NCI-H2081 (cell line): ENCODE measurements at places on chromosomes 16 and 17.

- no peak for DNase-seq
These were observed 41.6 kb upstream of the TAC4 start for GRCh38 chr17:49889500-49889899.

DNA sequence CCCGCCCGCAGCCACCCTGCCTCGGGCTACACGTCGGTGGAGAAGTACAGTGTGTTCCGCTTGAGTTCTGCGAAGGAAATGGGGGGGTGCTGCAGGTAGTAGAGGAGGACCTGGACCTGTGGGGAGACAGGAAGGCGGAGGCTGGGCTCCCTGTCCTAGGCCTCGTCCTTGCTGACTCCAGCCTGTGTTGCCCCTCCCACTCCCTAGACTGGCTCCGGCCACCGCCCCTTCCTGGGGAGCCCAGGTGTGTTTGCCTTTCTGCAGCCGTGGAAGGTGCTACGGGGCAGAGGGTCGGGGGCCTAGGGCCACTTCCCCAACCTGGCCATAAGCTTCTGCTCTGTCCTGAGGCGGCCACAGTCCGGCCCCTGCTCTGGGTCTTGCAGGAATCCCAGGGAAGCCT, 9.1 kb downstream of the TIMM22 start:
- DNase-seq: no peak

- peak; percentile 95 for DNase-seq
These were observed 7.6 kb downstream of the PRR29 start for GRCh38 chr17:64005734-64006167.

- DNase-seq: peak; percentile 96
These were observed 50.7 kb downstream of the TOX3 start for GRCh38 chr16:52496051-52496876.

GRCh38 chr16:89314357-89314756, 96.9 kb downstream of the ZNF778 start:
- DNase-seq: no peak
